ENCODE measurements at places on chromosomes 6 and 20.

- no peak for DNase-seq
Observed at GRCh38 chr6:170443151-170443662, 109.9 kb downstream of the PSMB1 start.

DNA sequence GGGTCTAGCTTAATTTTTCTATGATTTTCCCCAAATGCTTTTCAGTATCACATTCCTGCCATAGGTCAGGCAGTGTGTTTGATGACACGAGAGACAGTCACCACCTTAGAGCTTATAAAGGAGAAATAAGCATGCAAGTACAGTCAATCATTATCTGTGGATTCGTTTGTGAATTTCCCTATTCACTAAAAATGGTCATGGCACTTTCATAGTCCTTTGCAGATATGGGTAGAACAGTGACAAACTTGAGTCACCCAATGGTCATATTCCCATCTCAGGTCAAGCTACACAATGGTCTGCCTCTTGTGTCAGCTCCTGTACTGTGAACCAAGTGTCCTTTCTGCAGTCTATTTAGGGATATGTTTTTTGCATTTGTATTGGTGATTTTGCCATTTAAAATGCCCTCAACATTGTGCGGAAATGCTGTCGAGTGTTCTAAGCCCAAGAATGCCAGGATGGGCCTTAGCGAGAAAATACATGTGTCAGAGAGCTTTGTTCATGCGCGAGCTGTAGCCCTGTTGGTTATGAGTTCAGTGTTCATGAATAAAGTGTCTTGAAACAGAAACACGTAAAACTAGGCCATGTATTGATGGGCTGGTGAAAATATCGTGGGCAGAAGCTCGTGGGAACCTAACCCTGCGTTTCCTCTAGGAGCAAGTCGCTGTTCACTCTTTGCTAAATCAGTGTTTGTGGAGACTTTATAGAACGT is 19.8 kb downstream of the SUMO4 start:
- DNase-seq: no peak

DNA sequence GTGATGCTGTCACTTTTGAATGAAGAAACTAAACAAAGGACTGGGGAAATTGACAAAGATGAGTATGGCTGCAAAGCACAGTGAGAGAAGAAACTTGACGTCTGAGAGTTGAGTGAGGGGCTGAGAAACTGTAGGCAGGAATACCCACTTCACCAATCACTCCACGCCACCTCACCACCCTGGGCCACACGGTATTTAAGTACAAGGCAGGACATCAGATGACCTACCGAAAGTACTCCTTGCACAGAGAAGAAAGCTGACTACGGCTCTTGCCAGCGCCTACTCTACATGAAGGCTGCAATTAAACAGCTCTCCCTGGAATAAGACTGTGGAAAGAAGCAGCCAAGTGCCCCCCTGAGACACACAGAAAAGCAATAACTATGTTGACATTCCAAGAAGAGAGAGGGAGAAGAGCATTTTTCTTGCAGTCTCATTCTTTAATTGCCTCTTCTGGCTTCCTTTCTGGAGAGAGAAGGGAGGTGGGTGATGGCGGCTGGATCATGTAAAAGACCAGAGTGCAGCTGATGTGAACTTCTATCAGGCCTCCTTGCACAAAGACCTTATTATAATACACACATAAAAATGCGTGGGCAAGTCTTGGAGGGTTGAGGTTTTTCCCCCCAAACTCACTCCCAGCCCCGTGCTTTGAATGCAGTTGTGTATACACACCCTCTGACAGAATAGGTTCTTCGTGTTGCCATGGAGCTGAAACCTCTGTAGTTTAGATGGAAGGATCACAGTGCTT is 44.6 kb downstream of the HIVEP2 start:
- DNase-seq: no peak

- no peak for DNase-seq
Observed at GRCh38 chr6:167211881-167212712, 54.3 kb upstream of the GPR31 start.

DNA sequence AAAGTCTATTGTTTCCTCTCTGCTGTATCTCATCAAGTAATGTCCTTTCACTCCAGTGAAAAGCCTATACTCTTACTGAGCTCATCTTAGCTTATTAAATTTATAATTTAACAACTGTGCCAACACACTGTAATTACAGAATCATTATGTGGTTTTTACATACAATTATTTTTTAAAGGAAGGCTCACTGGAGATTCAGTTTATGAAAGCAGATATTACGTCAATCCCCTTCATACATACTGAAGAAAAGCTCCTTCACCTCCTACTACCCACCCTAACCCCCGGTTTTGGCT is 28.1 kb downstream of the ARHGAP18 start:
- no peak for DNase-seq

DNA sequence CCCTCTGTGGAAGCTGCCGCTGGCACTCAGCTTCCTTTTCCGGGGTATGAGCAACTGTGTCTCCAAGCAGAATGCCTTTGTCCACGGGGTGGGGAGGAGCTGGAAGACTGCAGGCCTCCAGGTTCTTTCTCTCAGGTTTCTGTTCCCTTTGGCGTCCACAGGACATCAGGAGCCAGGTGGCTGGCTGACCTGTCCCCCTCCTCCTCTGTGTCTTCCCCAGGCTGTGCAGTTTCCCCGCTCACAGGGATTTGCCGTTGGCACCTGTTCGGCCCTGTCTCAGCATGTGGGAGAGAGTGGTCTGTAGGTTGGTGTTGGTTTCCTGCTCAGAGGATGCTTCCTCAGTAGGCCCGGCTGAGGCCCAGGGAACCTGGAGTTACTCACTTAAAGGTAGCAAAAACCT is 43.5 kb downstream of the CDS2 start:
- DNase-seq: no peak

DNA sequence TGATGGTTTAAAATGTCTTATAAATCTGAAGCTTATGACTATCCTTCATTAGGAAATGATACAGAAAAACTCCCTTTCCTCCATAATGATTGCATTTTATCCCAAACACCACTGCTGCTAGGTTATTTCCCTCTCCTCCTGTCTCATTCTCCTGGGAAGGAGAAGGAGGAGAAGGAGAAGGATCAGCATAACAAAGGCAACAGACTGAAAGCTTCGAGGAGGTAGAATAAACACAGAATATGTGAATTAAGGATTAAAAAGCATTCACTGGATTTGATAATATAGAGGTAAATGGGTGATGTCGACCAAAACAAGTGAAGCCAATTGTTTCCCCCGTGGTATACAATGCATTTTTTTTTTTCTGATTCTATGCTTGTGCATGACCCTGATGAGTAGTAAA is 82.0 kb downstream of the WASF1 start:
- DNase-seq: no peak

DNA sequence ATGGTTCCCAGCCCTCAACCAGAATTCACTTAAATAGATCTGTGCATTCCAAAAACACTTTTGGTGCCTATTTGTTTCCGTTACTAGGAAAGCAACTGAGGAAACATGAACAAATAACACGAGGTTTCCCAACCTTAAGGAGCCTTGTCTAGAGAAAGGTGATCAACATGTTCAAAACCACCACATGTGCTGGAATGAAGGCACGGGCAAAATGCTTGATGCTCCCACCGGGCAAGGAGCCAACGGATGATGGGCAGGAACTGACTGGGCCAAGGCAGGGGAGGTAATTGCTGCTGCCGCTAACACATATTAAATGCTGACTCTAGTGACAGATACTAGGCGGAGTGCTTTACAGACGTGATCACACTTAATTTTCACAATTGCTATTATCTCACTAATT is 2.5 kb downstream of the MYLK4 start:
- no peak for DNase-seq

Data from HFFc6 (cell line).